ENCODE measurements at places on chromosomes 16 and 17.
A peak's percentile ranks its signal among the peaks of the same experiment; 100 is the strongest.

- DNase-seq: peak; percentile 7
Measured at GRCh38 chr16:10883004-10883403, 6.0 kb downstream of the CIITA start.

DNA sequence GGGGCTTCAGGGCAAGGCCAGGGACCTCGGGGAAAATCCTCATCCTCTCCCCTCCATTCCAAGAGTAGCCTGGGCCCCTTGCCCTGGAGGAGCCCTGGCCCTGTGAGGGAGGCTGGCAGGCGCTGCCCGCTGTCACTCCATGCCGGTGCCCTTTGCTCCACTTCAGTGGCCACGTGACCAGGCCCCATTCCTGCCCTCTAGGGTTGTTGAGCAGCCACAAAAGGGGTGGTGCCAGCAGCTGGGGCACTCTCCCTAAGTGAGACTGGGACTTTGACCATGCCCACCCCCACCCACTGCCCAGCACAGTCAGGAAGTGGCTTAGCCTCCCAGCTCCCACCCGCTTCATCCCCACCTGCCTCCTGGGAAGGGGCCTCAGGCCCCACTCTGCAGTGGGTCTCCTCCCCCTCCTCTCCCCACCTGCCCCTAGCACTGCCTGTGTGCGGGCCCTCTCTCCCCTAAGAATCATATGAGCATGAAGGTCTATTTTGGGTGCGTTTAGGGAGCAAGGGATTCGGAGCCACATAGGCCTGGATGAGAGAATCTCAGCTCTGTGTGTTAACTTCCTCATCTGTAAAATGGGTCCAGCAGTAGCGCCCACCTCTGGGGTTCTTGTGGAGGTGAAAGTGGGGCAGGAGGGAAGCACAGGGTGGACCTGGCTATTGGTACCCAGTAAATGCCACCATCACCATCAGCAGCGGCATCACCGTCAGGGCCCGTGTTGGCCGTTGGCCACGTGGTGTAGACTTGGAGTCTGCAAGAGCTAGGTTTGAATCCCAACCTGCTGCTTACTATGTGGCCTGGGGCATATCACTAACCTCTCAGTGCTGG is 7.2 kb downstream of the PDK2 start:
- no peak for DNase-seq

- DNase-seq: peak; percentile 70
Measured at GRCh38 chr17:81976332-81977210, 858 bp upstream of the ASPSCR1 start.

- no peak for DNase-seq
Measured at GRCh38 chr17:81183316-81183715, 17.3 kb upstream of the AATK start.

GRCh38 chr17:49496867-49497147 is 1.7 kb downstream of the NGFR start:
- no peak for DNase-seq

GRCh38 chr16:87201052-87201451 is 116.1 kb downstream of the C16orf95 start:
- DNase-seq: no peak

GRCh38 chr16:86740298-86740697 is 161.9 kb downstream of the FOXL1 start:
- DNase-seq: no peak

DNA sequence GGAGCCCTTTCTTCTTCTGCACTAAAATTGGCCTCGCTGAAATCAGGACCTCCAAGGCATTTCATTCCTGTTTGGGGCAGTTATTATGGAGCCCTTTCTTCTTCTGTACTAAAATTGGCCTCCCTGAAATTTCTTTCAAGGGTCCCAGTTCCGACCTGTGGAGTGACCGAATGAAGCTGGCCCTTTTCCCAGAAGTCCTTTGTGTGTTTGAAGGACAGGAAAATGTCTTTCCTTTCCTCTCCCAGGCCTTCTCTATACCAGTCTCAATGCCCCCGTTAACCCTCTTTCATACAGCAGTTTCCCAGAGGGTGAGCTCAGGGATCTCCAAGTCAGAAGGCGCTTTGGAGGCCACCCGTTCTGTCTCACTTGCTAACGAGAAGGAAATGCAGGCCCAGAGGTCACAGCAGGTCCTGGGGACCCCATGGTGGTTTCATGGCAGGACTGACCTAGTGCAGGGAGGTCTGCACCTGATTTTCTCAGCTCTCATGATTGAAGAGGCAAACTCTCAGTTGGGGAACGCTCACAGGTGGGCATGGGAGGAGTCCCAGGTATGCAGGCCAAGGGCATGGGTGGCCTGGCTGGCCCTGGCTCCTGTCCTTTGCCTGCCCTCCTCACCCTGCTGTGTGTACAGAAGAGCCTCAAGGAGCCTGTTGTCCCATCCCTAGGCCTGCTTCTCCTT is 37.1 kb upstream of the DOC2B start:
- no peak for DNase-seq

- peak; percentile 97 for DNase-seq
Measured at GRCh38 chr17:78356101-78356713, 3.7 kb downstream of the SOCS3 start.

DNA sequence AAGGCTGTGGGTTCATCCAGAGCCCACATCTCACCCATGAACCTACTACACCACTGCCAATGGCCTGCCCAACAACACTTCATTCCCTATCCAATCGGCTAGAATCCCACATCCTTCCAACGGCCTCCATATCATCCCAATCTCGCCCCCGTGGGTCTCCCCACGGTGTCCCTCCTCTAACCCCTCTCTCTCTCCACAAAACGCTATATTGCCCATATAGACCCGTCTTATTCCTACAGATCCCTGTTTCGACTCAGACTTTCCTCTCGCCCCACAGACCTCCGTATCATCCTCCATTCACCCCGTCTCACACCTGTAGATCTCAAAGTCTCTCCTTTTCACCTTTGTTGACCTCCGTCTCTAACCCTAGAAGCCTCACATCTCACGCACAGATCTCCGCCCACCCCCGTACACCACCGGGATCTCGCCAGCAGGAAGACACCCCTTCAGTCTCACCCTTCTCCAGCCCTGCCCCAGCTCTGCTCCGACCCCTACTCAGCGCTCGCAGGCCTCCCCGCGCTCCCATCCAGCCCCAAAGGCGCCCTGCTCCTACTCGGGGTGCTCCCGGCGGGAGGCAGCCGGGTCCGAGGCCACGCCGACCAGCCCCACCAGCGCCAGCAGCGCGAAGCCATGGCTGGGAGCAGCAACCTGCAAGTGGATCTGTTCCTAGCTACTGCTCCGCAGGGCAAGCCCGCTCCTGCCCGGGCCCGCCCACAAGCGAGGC is at the start of gene FDXR:
FDXR (minus strand) TSS at position 682 of the 724 bp plus-strand sequence; CDS start at position 632, 50 bp downstream.
- DNase-seq: no peak

DNA sequence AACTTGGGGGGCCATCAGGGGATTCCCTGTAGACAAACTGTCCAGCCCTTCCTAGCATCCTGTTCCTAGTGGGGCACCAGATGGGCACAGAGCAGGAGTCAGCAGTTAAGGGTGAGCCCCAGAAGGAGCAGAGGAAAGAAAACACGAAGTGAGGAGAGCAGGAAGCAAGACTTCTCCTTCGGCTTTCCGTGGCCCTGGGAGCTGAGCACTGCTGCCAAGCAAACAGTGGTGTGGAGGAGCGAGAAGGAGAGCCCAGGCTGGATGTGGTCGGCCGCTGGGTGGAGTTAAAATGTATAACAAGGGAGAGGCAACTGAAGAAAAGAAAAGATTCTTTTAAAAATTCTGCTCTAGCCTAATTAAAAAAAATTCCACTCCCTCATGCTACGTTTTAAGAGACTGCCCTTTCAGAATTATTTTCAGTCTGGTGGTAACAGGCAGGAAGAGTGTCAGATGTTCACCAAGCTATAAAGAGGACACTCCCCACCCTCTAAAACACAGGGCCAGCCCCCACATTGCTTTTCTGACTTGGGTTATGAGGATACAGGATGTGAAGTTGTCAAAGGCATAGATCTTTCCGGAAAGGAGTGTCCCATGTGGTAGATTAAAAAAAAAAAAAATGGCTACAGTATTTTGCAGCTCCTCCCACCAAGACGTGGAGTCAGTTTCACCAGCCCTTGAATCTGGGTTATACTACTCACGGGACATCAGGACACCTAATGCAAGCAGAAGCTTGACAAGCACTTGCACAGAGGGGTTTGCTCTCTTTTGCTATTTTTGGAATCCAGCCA is 74.9 kb upstream of the ZFHX3 start:
- no peak for DNase-seq

GRCh38 chr17:19004421-19005136 is at the start of gene FAM83G:
Gene FAM83G, minus strand, starts transcription at chr17:19004764. Its CDS starts 723 bp downstream, at chr17:19004041.
- DNase-seq: peak; percentile 77

- DNase-seq: no peak
Measured at GRCh38 chr16:23071196-23072083, 77.8 kb downstream of the USP31 start.

DNA sequence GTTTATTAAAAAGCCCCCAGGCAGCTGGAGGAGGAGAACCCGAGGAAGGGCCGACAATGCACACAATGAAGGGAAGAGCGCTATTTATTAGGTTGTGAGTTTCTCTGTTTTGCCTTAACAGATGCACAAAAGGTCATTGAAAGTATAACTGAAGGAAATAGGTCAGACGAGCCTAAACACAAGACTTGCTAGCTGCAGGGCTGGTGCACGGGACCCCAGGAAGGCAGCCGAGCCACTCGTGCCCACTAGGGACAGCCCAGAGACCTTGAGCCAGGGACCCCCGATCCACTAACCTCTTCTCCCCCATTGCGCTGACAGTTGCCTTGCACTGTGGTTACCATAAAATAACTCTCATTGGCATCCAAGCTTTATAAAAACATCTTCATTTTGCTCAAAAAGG is 11.3 kb downstream of the LITAFD start:
- DNase-seq: no peak

- DNase-seq: peak; percentile 66
Measured at GRCh38 chr17:8803531-8804420, 4.6 kb upstream of the MFSD6L start.

- DNase-seq: no peak
Measured at GRCh38 chr16:5580772-5581171, 483.2 kb upstream of the EEF2KMT start.

DNA sequence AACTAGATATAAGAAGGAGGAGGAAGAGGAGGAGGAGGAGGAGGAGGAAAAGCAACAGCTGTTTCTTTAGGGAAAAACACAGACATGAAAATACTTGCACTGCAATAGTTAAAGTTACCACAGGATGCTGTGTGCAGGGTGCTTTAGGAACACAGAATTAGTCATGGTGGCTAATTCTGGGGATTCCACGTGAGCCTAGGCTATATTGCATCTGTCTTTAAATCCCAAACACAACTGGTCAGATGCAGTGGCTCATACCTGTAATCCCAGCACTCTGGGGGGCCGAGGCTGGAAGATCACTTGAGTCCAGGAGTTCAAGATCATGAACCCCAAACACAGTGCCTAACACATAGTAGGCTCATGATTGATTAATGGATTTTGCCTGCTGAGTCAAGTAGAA is 155.3 kb upstream of the C16orf82 start:
- DNase-seq: no peak

- no peak for DNase-seq
Measured at GRCh38 chr17:10737736-10738135, 7.9 kb upstream of the TMEM220 start.

GRCh38 chr17:50380369-50381259 is 7.6 kb downstream of the EME1 start:
- peak; percentile 20 for DNase-seq

DNA sequence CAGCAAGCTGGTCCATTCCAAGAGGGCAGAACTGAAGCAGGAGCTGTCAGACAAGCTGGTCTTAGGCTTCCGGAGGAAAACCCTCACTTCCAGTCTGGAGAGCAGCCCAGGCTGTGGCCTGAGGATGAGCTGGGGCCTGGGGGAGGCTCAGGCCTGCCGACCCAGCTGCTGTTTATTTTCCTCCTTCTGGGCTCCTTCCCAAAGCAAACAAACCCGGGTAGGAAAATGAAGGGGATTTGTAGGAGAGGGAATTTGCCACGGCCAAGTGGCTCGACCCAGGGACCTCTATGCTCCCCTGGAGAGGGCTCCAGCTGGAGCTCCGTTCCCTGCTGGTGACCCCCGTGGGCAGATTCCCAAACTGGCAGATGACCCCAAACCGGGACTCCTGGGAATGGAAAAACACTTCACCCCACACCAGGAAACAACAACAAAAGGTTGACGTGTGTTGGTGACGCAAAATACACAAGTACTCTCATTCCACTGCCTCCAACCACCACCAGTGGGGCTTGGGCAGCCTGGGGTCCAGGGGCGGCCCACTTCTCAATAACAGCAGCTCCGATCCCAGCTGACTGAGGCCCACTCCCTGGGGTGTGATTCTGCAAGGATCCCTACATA is 8.8 kb downstream of the JUP start:
- DNase-seq: peak; percentile 40

GRCh38 chr16:50550035-50550434 is 1.8 kb downstream of the NKD1 start:
- DNase-seq: no peak

DNA sequence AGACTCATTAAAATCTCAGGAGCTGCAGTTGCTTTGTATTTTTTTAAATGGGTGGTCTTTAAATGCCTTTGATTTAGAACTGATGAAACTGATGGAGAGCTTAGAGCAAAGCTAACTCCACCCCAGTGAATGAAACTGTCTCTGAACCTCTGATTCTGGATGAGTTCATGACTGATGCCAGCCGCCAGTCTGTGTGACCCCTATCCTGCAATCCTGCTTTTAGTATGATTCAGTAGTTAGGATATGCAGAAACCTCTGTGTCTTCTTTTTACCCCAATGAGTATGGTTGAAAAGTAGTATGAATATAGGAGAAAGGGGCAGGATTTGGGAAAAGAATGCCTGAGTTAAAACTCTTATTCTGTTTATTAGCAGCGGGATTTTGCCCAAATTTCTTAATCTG is 12.3 kb upstream of the SALL1 start:
- no peak for DNase-seq

DNA sequence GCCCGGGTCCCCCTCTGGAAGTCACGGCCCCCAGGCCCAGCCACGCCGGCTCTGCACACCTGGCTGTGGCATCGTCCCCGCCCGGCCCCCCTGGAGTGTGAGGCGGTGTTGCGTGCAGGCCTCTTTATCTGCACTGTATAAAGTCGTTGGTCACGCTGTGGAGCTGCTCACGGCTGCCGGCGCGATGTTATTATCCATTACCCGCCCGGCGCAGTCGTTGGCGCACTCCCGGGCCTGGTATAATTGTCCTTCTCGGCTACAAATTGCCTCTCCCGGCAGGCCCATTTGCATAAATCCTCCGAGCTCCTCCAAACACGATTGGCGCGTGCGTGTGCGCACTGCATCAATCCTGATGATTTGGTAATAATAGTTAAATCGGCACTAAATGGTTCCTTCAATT is 57.8 kb downstream of the BAHCC1 start:
- DNase-seq: no peak
